MG63 (cell line): ENCODE measurements at places on chromosomes 12 and 14.

- no peak for DNase-seq
Measured at GRCh38 chr14:78683981-78684380, 513.8 kb downstream of the NRXN3 start.

DNA sequence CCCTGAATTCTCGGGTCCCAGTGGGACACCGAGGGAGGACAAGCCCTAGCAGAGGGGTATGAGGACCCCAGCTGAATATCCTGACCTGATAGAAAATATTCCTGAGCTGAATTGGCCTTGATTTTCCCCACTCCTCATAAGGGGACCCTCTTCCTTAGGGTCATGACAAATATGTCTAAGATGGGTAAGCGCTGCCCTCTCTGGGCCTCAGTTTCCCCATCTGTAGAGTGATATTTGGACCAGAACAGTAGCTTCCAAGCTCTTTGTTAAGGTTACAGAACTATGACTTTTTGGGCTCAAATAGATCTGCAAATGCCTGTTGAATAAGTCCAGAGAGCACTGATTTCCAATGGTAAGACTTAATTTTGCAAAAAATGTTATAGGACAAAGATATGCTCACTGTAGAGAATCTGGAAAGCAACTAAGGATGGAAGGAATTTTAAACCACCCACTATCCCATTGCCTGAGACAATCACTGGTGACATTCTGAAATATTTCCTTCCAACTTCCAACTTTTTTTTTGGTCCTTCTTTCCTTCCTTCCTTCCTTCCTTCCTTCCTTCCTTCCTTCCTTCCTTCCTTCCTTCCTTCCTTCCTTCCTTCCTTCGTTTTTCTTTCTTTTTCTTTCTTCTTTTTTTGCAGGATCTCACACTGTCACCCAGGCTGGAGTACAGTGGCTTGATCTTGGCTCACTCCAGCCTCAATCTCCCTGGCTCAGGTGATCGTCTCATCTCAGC is 32.0 kb downstream of the MYL2 start:
- DNase-seq: no peak

DNA sequence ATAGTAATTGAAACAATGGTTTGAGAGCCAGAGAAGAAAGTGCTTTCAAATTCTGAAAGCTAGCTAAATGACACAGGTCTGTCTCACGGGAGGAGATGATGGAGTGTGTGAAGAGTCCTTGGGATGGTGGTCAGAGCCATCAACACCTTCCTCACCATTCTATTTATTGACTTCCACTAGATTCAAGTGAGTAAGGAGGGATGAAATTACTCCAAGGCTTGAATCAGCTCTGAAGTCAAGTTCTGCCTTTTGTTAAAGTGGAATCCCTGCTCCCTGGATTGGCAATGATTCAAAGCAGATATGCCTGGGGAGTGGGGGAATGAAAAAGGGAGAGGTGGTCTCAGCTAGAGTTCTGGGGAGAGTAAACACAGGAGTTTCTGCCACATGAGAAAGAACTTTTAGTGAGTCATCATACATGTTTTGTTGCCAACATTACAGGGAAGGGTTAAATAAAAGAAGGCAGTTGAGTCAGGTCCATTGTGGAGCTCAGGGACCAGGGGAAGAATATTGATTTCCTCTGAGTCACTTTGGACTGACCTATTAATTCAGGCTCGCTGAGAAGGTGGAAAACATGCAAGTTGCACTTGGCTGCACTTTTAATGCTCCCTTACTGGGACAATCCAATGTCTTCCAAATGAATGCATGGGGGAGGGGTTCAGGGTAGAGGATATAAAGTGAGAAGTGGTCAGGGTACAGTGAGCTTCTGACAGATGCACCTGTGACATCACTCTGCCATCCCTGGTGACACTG is 142.7 kb downstream of the TBX5 start:
- DNase-seq: no peak

DNA sequence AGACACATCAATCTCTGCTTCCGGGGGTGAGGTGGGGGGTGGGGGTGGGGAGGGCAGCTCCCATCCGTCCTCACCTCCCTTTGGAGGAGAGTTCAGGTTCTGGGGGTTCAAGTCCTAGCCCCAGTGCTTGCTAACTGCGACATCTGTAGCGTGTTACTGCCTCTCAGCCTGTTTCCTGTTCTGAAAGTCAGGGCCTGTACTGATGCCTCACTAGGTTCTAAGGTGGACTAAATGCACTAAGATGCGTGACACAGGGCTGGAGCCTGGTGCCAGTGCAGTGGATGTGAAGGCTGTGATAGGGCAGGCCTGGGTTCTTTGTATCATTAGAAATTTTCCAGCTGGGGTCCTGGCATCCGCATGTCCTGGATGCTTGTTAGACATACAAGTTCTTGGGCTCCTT is 17.3 kb upstream of the TDRD9 start:
- DNase-seq: no peak

DNA sequence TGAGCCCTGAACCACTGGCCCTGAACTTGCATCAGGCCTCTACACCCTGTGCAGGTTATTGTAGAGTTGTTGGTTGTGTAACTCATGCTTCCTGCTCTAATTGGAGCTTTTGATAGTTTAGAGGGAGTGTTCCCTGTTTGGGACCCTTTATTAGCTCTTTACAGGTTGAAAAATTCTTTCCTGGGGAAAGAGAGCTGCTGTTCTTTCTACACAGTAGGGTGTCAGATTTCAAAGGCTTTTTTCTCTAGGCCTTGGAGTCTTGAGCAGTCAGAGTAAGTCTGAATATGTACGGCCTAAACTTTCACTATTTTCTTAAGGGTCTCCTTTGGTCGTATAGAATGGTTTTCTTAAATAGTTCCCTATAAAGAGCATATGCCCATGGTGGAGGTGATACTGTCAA is 60.8 kb upstream of the NEDD1 start:
- DNase-seq: no peak

DNA sequence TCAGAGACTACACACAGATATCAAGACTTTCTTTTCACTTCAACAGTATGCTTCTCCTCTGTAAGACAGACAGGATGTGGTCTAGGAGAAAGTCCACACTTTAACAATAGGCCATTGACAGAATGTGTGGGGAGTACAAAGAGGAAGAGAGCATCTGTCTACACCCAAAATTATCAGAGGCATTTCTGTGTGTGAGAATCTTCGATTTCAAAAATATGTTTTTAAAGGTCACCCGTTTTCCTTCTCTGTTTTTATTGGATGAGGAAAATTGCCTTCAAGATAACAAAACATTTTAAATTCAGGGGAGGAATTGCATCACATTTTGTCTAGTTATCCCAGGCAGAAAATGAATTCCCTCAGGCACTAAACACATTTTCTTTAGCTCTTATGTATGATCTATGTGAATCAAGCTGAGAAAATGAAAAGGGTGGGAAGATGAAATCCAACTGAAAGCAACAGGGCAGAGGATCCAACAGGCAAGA is 16.4 kb downstream of the NAV3 start:
- DNase-seq: no peak

DNA sequence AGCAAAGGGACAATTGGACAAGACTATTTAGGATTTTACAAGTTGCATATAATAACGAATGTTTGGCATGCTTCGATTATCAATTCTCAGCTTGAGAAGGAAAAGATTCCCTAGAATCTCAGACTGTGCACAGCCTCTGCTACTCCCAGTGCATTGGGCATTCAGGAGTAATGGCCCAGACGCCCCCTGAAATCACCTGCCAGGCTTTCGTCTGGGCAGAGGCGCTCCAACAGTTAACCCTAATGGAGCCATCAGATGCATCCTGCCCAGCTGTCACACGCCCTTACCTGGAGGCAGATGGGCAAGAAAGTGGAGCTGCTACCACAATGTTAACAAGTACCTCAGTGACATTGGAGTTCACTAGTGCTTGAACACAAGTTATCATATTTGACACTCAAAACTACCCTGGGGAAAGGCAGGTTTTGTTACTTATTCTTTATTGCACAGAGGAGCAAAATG is 927 bp upstream of the LRP6 start:
- DNase-seq: no peak

DNA sequence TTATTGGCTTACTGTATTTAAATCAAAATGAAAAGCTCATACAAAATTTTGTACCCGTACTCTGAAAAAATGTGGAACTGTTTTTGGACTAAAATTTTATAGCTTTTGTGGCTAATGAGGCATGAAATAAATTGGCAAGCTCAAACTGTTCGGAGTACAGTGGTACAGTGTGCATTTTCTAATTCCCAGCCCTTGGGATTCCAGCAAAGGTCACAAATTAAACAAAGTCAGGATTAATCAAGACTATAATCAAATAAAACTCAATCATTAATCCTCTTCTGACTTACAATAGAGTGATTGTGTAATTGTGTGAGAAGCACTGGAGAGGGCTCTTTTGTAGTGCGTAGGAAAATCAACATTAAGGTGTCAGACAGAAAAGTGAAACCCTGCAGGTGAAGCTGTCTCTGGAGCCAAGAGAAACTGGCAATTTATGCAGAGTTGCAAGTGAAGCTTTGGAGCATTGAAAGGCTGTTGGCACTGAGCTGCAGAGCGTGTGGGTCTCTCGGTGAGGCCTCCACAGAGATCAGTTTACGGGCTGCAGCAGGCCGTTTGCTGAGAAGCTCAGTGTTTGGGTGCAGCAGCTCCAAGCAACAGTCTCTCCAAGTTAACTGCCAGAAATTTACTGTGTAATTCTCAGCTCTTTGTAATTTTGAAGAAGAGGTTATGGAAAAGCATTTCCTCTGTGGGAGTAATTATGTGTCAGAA is 275.9 kb downstream of the FBXL14 start:
- peak; percentile 75 for DNase-seq

- DNase-seq: no peak
Measured at GRCh38 chr14:68364792-68365192, 428.1 kb downstream of the ZFP36L1 start.

GRCh38 chr14:51730098-51730497 is 78.4 kb downstream of the FRMD6 start:
- DNase-seq: no peak

GRCh38 chr12:110367181-110367864 is 36.2 kb downstream of the ANAPC7 start:
- DNase-seq: no peak

DNA sequence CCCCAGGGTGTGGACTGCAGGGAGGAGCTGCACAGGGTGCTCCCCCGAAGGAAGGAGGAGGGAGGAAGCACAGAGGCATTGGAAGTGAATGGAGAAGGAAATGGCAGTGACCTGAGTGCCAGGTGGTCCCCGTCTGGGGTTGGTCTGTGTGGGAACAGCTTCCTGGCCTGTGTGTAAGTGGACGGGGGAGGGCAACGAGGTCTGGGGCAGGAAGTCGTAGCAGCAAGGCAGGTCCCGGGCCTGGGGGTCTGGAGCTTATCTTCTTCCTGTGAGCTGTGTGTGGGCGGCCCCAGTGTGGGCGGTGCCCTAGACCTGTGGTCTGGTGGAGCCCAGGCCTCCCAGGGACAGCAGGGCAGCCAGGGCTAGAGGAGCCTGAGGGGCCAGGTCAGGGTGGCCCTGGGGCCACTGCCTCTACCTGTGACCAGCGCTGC is 382.1 kb downstream of the TMEM121 start:
- DNase-seq: no peak
